ENCODE measurements at places on chromosomes 2 and 18. TPM values are rescaled to one million over a fixed set of nuclear protein-coding genes. Genes with fewer than 3 reads are reported as not detected.

- DNase-seq, result no peak
Measured at GRCh38 chr2:190432567-190433231, 24.5 kb downstream of the MFSD6 start.

Gene NFE2L2
- total RNA-seq, result 117 TPM

GRCh38 chr2:101909760-101910159 is 82.0 kb upstream of the IL1R2 start:
- no peak for DNase-seq

- DNase-seq, result no peak
Measured at GRCh38 chr2:37774976-37775907, 103.8 kb upstream of the CDC42EP3 start.

DNA sequence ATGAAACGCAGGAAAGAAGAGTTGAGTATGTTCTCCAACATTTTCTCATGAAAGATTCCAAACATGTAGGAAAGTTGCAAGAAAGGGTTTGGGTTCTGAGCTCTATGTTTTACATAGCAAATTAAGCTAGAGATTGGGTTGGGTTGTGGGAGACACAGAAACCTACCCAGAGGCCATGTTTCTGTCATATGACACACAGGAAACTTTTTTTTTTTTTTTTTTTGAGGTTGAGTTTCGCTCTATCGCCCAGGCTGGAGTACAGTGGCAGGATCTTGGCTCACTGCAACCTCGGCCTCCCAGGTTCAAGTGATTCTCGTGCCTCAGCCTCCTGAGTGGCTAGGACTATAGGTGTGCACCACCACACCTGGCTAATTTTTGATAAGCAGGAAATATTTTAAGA is 57.6 kb downstream of the DOCK10 start:
- no peak for DNase-seq

GRCh38 chr2:98727369-98728087 is 3.4 kb downstream of the MGAT4A start:
- no peak for DNase-seq

DNA sequence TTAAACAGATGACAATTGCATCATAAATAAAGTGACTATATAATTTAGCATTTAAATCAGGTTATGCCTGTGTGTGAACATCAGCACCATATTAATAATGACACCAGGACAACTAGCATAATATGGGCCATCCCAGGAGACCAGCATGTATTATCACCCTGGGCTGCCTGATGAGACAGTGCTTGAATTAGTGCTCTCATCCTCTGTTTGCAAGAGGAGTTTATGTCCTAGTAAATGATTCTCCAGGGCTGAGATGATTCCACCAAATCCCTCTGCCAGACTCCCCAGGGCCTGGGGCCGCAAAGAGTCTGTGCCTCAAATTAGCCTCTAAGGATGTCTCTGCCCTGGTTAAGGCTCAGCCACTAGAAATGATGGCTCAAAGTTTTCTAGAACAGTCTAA is 97.7 kb downstream of the SGPP2 start:
- DNase-seq, result no peak

DNA sequence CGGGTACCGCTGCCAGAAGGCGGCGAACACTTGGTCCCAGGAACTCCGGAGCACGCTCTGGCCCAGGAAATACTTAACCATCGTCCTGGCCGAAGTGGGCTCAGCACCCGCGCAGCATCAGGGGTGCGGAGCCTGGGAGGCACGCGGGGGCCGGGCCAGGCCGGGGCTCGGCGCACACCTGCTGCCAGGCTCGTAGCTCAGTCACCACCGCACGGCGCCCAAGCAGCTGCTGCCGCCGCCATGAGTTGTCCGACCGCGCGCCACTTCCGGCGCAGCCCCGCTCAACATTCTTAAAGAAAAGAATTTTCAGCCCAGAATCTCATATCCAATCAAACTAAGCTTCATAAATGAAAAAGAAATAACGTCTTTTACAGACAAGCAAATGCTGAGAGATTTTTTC is 34.0 kb downstream of the MDH1 start:
- no peak for DNase-seq

DNA sequence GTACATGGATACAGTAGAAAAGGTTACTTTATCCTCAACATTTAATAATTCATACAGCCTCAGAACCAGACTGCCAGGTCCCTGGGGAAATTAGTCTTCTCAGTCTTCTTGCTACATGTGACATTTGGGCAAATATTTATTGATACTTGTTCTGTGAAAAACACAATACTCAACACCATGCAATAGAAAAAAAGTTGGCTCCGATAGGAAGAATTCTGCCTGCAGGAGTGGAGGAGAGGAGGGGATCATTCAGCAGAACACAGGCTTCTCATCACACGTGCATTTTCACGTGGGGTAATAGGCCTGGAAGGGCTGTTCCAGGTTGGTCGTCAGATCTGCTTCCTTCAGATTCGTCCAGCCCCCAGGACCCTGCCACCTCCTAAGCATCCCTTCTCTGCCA is 58.4 kb upstream of the ACKR3 start:
- DNase-seq, result no peak

Gene ANKRD44
- total RNA-seq, result 56.3 TPM

Gene ZSWIM2
- total RNA-seq, result 0.37 TPM

Gene HAAO
- total RNA-seq, result 3.0 TPM
